ENCODE measurements at places on chromosomes 16 and 17.

GRCh38 chr16:51002881-51003490, 148.1 kb downstream of the SALL1 start:
- DNase-seq = no peak

GRCh38 chr16:66152181-66152580, 214.3 kb upstream of the CDH5 start:
- DNase-seq = no peak

GRCh38 chr16:30470632-30470995, 1.9 kb upstream of the ITGAL start:
- no peak for DNase-seq

DNA sequence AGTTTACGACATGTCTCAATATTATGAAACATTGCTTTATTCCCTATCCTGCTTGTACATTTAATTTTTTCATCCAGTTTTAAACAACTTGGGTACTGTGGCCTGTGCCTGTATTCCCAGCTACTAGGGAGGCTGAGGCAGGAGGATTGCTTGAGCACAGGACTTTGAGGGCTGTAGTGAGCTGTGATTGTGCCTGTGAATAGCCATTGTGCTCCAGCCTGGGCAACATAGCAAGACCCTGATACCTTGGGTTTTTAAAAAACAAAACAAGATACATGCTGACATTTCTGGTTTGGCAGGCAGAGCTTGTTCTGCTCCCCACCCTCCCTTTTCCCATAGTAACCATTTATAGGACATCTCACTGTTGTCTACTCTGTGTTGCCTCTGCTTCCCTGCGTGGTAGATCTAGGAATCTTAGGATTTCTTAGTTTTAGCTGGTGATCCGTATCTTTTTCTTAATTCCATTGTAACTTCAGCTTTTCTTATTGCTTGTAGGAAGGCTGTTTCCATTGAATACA, 35.6 kb downstream of the TENT4B start:
- no peak for DNase-seq

GRCh38 chr16:73185737-73186136, 137.8 kb upstream of the ZFHX3 start:
- DNase-seq = no peak

GRCh38 chr17:2102931-2103809, 48.3 kb downstream of the HIC1 start:
- no peak for DNase-seq
